ENCODE measurements at places on chromosomes 6 and 20. TPM values are rescaled to one million over a fixed set of nuclear protein-coding genes. Genes with fewer than 3 reads are reported as not detected.

Gene ADGRF4
- not detected for total RNA-seq

- no peak for DNase-seq
These were observed 254.0 kb downstream of the GMDS start for GRCh38 chr6:1991332-1991878.

- no peak for DNase-seq
These were observed 56.2 kb downstream of the CTCFL start for GRCh38 chr20:57468523-57469417.

- no peak for DNase-seq
These were observed 45.4 kb downstream of the TPBG start for GRCh38 chr6:82408952-82409431.

Gene PI3
- total RNA-seq = not detected

Gene XKR7
- not detected for total RNA-seq

GRCh38 chr6:154408891-154409500 is 52.4 kb upstream of the IPCEF1 start:
- no peak for DNase-seq

DNA sequence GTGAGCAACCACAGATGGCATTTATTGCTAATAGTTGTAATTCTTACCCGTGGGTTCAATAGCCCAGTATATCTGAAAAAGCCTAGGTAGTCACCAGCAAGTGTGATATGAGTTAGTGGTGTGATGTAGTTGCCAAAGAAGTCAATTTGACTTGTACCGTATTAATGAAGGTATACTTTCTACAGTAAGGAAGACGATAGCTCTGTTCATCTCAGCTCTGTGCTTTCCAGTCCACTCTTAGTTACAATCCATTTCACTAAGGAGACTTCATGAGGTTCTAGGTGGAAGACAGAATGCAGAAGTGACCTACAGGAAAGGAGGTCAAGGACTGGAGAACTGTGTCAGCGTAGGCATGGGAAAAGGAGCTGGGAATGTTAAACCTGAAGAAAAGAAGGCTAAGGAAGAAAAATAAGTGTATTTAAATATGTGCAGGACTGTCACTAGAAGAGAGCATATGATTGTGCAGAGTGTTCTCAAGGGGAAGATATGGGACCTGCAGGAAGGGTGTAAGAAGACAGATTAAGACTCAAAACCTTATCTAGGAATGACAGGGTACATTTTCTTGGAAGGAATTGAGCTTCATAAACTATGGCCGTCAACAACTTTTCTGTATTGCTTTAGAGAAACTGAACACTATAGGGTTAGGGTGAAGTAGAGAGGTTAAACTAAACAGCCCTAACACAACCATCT is 116.9 kb upstream of the SCGN start:
- DNase-seq = no peak

DNA sequence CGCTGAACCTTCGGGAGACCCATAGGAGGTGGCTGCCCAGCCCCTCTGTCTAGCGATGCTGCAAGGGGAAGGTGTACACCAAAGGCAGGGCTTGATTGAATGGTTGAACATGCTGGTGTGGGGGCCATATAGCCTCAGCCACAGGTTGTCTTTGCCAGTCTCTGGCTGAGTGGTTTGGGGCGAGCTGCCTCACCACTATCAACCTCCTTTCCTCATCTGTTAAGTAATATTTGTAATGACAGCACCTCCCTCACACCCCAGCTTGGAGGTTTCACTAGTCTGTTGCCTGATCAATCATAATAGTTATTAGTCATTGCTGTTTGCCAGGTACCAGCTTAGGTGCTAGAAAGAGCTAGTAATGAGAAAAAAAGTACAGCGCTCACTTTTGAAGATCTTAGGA is 11.8 kb upstream of the ZNF831 start:
- no peak for DNase-seq

DNA sequence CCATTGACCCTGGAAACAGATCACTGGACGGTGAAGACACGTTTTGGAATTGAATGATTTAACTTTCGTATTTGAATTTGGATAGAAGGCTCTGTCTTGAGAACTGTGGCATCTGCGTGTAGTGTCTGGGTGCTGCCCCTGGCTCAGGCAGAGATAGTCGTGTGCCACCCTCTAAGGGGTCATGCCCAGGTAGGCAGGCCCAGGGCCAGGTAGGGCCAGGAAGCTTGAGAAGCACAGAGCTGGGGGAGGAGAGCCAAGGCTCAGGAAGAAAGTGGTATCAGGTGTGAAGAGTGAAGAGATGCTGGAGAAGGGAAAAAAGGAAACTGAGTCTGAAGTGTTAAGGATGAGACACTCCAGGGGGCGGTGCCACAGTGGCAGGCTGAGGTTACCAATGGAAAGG is 75.5 kb downstream of the IYD start:
- no peak for DNase-seq

Gene SUMO4
- 1.5 TPM for total RNA-seq

GRCh38 chr20:33474963-33475362 is 14.9 kb upstream of the CBFA2T2 start:
- DNase-seq = no peak

- no peak for DNase-seq
These were observed 724 bp downstream of the CDKN1A start for GRCh38 chr6:36679043-36679833.

- no peak for DNase-seq
These were observed 45.0 kb downstream of the CDS2 start for GRCh38 chr20:5171790-5172164.

- DNase-seq = no peak
These were observed 39.8 kb downstream of the BACH2 start for GRCh38 chr6:90256698-90257485.

GRCh38 chr20:49675368-49676151 is 38.1 kb downstream of the B4GALT5 start:
- DNase-seq = no peak

Gene LY6G6F
- total RNA-seq = not detected

Gene SF3B5
- total RNA-seq = 134 TPM

All from osteocyte (in vitro differentiated cells).